ENCODE measurements at places on chromosomes 6 and 20.

- peak; percentile 17 for DNase-seq
These were observed 33.5 kb downstream of the ZBTB2 start for GRCh38 chr6:151357758-151358436.

DNA sequence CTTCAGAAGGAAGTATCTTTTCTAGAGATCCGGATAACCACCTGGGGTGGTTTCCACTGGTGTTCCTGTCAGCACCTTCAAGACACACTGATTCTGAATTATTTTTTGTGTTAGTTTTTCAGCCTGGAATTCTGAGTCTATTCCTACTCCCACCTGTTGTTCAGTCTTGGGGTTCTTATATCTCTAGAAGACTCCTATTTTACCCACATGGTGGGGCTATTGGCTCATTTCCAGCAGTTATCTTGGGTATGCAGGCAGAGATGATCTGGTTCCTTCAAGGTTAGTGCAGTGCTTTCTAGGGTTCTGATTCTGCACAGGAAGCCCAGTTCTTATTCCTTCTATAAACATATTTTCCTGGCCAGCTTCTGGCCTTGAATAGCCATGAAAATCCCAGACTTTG lies 175.6 kb upstream of the PDE7B start:
- peak; percentile 56 for DNase-seq

DNA sequence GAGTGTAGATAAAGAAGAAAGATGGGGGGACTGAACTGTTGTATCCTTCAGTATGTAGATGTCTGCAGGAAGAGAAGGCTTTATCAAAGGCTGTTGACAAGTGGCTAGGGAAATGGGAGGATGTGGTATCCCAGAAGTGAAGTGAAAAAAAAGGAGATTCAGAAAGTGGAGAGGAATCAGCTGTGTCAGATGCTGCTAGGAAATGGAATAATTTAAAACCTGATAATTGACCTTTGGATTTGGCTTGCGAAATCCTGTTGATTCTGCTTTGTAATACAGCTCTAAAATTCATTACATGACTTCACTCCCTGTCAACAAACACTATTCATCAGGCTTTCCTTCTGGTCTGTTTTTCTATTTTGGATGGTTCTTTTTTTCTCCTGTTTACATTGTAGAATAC lies 41.7 kb downstream of the PHF3 start:
- DNase-seq, result no peak

DNA sequence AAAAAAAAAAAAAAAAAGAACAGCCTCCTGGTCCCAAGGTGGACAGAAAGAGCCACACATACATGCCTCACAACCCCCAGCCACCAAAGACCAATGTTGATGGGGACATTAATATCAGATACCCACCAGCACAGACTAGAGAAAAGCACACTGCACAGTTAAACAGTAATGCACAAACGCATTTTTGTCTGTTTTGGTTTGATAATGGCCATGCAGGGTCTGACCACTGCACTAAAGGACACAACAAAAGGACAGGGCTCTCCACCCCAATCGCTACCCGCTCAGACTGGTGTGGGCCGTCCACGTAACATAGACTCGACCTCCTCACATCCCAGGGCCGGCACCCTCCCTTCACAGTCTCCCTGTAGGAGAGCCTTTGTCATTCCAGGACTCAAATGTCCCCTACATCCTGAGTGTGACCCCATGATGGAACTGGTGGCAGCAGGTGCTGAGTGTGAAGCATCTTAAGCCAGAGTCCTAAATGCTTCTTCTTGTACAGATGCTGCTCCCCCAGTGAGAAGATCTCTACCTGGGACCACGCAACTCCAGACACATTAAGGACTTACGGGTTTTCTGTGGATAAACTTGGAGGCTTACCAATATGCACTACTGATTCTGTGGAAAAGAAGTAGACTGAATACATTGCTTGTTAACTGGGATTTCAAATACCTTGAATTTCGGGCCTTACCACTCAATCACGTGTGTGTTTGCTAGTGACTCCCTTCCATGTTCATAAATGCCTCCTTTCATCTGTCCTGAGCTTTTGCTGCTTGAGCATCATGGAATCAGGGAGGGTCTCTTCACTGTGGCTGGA lies 28.0 kb downstream of the RRBP1 start:
- DNase-seq, result no peak

GRCh38 chr6:92126088-92126487 lies 1293.3 kb downstream of the EPHA7 start:
- no peak for DNase-seq

DNA sequence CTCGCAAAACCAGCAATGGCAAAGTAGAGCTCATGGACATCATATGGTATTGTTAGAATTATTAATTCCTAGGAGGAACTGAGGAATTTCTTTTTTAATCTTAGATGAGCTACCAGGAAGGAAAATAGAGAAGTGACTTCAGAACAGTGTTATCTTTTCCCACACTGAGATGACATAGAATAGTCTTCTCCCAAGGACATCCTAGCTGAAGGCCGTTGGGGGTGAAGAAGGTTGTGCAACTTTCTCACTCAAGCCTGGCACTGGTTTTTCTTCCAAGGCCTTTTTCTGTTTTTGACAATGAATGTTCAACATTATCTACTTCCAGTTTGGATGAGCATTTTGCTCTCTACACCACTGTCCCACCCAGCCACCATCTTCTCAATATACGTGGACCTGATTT lies 35.8 kb upstream of the MAS1 start:
- DNase-seq, result no peak

- no peak for DNase-seq
These were observed 267.2 kb upstream of the TCF21 start for GRCh38 chr6:133621751-133622150.

- DNase-seq, result peak; percentile 14
These were observed 107.9 kb upstream of the CARMIL1 start for GRCh38 chr6:25171301-25171700.

DNA sequence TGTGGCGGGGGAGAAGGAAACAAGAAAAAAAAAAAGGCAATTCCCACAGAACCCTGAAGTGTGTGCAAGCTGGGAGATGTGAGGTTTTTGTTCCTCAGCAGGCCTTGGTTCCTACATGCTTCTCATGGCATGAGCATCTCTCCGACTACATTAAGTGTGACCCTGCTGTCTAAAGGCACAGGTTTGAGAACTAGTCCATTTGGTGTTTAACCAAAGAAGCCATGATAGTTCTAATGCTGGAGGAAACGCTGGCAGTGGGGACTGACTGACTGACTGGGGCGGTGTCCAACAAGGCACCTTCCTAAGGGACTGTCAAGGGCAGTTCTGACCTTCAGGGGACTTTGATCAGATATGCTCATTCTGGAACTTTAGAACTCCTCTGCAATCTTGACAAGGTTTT lies 3.8 kb downstream of the TXNDC5 start:
- DNase-seq, result no peak

GRCh38 chr20:48381353-48382120 lies 446.3 kb downstream of the PREX1 start:
- DNase-seq, result no peak

DNA sequence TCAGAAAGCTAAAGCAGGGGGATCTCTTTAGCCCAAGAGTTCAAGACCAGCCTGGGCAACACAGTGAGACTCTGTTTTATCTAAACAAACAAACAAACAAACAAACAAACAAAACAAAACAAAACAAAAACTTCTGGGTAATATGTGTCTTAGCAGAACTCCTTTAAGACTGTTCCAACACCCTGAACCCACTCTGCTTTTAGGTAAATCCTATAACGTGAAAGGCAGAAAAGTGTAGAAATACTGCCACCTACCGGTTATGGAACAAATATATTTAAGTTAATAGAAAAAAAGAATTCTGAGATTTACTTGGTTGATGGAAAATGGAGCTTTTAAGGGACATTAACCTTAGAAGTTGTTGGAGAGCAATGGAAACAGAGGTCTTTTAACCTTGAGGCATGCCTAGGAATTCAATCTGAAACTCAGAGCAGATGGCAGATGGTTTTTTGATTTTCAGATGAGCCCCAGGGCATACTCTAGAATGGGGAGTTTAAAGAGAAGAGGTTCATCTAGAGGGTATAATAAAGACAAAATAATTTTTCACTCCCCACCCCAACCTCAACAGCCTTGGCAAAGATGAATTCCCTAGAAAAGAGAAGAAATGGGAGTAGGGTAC lies 38.5 kb downstream of the SOD2 start:
- peak; percentile 54 for DNase-seq

GRCh38 chr6:3908223-3908622 lies 59.0 kb downstream of the FAM50B start:
- DNase-seq, result no peak

DNA sequence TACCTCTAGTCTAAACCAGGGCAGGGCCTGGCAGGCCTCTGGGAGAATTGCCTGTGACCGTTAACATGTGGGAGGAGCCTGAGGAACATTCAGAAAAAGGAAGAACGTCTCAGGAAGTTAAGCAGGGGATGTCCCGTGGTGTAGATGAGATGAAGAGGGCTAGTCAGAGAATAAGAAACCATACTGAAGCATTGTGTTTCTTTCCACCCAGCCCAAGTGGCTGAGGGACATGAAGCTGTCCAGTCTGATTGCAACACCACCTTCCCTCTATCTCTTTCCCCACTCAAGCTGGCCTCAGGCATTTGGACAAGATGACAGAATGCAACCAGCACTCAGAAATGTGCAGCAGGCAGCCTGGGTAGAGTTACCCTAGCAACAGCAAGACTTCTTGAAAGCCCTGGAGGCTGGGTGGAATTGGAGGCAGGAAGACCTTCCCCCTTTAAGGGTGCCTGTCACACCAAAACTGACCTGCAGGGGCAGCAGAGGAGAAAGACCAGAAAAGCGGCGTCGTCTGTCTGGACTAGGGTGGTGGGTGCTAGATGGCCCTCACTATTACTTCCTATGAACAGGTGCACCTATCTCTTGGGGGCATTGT lies 186.1 kb downstream of the UNC5CL start:
- peak; percentile 37 for DNase-seq

GRCh38 chr6:87407561-87407900 lies 241 bp upstream of the CFAP206 start:
- peak; percentile 51 for DNase-seq

DNA sequence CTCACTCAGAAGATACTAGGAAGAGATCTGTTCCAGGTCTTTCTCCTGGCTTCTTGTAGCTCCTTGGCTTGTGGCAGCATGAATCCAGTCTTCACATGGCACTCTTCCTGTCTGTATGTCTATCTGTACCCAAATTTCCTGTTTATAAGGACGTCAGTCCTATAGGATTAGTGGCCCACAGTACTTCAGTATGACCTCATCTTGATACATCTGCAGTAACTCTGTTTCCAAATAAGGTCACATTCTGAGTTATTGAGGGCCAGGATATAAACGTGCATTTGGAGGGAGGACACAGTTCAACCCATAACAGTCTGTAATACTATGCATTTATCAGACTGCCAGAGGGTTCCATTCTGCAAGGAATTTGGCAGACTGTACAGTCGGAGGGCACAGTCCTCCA lies 57.6 kb upstream of the DYNLRB1 start:
- no peak for DNase-seq

GRCh38 chr6:136923954-136924673 lies 2.0 kb downstream of the SLC35D3 start:
- DNase-seq, result no peak

DNA sequence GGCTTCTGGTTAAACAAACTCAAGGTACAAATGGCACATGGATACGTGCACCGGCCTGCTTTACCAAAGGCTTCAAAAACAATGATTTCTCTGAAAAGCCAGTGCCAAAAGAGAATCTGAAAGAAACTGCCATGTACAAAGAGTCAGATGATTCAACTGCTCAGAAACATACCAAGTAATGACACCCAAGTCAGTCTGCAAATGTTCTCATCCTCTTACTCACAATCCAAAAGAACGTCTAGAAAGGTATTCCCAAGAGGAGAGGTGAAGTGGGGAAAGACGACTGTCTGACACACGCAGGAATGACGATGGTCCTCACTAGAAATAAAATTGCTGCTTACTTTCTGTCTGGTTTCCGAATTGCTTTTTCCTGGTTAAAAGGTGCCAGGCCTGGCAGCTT lies 52.9 kb downstream of the NFATC2 start:
- no peak for DNase-seq

DNA sequence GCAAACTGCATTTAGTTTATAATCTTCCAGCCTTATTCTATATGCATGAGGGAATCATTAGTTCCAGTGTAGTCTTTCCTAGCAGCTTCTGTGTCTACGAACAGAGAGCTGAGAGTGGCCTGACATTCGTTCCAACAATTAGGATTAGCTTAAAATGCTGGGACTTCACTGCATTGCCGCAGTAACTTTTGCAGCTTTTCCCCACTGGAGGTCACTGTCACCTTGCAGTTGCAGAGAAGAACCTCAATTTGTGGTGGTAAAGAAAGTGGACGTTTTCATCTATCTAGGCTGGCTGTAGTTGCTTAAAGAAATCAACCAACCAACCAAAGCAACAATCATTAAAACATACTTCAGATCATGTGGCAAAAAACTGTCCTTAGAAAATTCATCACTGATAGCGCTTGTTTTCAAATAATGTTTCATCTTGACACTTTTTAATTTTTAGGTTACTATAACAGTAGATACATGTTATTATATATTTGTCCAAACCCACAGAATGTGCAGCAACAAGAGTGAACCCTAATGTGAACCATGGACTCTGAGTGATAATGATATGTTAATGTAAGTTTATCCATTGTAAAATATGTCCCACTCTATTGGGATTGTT lies 12.2 kb downstream of the MYLK4 start:
- DNase-seq, result peak; percentile 59
